ENCODE measurements at places on chromosomes 4 and X.

- no peak for DNase-seq
Observed at GRCh38 chrX:149284616-149285015, 220.5 kb downstream of the IDS start.

- no peak for DNase-seq
Observed at GRCh38 chr4:47692691-47693090, 145.2 kb downstream of the CORIN start.

DNA sequence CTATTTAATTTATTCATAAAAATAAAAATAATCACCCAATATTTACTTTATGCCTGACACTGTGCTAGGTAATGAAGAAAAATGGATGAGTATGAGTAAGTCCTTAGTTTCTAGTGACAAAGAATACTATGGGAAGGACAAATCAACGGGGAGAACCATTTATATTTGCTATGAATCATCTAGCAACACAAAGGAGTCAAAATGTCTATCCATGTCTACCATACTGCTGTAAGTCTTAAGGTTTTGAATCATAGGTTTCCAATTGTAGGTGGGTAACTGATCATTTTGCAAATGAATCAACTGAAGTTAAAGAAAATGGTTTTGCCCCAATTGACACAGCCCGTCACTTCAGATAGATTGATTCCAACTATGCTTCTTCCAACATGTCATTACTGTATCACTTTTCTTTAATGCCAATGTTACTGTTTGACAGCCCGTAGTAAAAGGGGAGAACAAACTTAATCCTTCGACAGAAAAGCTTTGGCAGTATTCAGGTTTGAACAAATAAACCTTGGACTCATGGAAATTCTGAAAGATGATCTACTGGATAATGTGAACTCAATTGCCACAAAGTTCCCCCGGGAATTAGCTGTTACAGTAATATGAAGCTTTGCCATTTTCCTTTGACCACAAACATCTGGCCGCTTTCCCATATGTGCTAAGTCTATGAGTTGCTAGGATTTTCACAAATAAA, 3.2 kb downstream of the TDO2 start:
- DNase-seq = no peak

DNA sequence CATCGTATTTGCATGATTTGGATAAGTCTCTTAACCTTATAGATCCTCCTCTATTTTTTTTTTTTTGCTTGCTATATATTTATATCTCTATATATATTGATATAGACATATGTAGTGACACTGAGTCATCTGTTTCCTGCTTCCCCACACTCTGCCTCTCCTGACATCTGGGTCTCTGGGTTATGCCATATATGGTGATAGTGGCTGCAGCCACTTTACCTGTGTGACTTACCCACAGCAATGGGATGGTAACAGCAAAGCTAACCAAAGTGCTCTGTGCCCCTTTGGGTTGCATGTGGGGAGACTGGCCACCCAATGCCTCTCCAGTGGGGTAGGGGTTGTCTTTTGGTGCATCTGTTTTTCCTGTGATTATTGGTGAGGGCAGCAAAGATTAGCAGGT, 14.5 kb downstream of the CMC4 start:
- no peak for DNase-seq

- DNase-seq = no peak
Observed at GRCh38 chrX:148501386-148502066, 1.1 kb downstream of the AFF2 start.

DNA sequence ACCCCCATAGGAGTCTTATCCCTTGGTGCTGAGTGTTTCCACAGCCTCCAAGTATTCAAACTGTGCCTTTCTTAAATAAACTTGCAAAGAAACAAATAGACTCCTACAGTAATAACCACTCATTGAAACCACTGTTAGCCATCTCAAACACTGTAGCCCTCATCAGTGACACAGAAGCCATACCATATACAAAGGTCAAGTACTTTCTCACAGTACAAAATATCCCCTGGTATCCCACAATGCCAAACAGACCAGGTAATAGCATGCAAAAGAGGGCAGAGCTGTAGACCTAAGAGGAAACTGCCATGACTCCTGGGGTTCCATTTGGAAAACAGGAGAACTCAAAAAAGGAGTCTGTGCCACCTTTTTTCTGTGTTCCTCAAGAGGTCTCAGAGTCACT, 173.8 kb upstream of the PPP1R2C start:
- DNase-seq = no peak

- DNase-seq = no peak
Observed at GRCh38 chr4:94965852-94966251, 208.1 kb downstream of the BMPR1B start.

- DNase-seq = no peak
Observed at GRCh38 chrX:68072041-68072440, 361.3 kb downstream of the OPHN1 start.

DNA sequence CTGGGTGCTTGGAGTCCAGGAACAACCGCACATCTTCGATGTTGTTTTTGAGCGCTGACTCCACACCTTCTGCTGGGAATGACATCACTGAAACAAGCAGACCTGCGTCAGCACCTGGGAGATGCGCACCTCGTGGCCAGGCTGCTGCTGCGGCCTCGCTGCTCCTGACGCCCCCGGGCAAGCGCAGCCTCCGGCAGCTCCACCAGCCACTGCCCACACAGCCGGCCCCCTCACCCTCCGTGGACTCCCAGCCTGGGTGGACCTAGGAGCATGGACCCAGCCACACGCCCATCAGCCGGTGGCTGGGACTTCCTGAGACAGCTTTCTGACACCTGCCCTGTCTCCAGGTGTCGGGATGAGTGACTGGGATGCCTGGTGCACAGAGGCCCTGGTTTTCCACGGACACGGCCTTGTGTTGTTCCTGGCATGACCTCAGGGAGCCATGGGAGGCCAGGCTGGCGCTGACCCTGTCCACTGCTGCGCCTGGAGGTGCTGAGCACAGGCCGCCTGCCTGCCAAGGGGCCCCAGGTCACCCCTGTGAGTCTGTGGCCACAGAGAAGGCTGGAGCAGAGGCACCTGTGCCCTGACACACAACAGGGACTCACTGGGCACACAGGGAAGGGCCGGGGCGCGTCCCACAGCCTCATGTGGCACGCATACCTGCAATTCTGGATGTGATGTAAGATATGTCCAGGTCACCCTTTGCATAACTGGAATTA, 48.6 kb downstream of the GAK start:
- no peak for DNase-seq

- no peak for DNase-seq
Observed at GRCh38 chr4:4618847-4619246, 77.0 kb upstream of the STX18 start.

GRCh38 chrX:139554376-139554775, 23.8 kb downstream of the F9 start:
- no peak for DNase-seq

DNA sequence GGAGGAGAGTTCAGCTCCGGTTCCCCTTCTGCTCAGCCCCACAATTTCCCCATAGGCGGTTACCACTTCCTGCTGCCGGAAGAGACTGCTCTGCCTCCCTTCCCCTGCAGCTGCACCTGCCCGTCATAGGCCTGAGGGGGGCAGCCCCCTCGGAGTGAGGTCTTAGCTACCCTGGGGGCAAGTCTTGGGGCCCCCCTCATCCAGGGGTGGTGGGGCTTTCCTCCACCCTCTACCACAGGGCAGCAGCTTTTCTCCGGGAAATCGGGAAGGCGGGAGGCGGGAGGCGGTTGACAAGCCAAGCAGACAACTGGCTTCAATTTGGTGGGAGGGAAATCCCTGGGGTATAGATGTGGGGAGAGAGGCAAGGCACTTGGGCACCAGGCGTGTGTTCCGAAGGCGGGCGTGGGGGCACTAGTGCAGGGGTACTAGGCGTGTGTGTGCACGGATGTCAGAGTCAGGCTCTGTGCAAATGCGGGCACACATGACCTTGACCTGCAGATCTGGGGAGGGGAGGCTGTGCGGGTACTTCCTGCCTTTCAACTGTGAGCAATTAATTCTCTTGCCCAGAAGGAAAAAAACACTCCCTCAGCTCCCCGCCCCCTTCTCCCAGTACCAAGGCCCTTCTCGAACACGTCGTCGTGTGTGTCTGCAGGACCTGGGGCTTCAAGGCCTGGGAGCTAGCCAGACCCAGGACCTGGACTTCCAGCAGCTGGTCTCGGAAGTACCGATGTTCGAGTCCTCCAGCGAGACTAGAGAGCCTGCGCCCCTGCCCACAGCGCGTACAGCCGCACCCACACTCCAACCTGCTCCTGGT, 1.0 kb upstream of the ARHGAP4 start:
- peak; percentile 86 for DNase-seq

GRCh38 chr4:78584863-78585547, 33.4 kb downstream of the ANXA3 start:
- no peak for DNase-seq

DNA sequence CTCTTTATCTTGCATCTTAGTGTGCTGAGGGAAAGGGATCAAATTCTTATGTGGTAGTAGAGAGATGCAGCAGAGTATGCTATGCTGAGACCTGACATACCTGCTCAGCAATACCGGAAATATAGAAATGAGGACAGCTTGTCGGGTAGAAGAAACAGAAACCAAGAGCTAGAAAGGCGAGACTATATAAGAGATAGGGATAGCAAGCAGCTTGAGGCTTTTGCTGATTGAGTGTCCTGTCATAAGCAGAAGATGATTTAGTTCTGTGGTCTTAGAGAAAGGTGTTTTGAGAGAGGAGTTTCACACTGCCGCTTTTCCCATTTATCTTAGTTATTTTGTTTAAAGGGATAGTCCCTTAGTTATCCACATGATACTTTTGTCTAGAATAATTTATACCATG, 31.7 kb downstream of the USP9X start:
- no peak for DNase-seq

DNA sequence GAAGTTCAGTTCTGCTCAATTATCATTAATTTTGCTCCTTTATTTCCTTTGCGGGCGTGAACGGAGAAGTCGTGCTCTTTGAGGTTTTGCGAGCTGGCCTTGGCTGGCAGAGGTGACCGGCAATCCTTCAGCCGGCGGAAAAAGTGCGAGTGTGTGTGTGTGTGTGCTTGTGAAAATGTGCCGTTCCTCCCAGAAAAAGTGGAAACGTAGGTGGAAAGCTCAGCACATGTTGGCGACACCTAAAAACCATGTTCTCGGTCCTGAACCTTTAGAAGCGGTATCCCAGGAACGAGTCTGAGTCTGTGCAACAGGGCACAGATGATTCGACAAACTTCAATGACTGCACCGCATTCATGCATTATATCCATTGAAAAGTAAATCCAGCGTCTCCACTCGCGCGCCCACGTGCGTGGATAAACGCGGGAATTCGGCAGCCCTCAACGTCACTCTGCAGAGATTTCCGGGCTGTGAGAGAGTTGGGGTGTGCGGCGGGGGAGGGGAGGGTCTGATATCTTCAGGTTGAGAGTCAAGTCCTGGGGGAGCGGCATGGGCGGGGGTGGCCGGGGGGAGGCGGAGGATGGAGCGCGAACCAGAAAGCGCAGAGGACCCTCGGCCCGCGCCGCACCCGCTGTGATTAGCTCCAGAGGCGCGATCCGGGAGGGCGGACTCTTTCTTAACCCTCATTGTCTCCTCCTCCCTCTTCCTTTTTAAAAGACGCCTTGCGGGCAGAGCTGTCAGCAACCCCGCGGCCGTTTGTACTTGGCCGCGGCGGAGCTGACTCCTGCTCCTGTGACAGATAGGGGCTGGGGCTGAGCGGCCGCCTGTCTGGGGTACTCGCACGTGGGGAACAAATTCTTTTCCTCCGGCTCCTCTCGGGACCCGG, at the start of gene SHISA3:
Gene SHISA3, plus strand, starts transcription at position 737 of the 883 bp plus-strand sequence. CDS start 569 bp downstream, outside the sequence.
- no peak for DNase-seq

DNA sequence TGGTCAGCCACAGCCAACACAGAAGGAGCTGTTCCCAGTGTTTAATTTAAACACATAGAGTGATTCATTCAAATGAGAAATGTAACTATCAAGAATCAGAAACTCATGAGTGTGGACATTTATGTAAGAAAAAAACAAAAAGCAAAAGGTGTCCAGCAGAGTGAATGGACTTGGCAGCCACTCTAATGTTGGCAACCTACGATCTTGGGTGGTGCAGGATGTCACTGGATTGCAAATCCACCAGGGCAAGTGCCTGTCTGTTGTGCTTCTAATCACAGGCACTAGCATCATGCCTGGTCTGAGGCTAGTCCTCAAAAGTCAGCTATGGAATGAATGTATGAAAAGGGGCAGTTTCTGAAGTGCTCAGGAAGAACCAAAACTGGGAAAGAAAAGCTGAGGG, 277.7 kb upstream of the CLNK start:
- DNase-seq = no peak

DNA sequence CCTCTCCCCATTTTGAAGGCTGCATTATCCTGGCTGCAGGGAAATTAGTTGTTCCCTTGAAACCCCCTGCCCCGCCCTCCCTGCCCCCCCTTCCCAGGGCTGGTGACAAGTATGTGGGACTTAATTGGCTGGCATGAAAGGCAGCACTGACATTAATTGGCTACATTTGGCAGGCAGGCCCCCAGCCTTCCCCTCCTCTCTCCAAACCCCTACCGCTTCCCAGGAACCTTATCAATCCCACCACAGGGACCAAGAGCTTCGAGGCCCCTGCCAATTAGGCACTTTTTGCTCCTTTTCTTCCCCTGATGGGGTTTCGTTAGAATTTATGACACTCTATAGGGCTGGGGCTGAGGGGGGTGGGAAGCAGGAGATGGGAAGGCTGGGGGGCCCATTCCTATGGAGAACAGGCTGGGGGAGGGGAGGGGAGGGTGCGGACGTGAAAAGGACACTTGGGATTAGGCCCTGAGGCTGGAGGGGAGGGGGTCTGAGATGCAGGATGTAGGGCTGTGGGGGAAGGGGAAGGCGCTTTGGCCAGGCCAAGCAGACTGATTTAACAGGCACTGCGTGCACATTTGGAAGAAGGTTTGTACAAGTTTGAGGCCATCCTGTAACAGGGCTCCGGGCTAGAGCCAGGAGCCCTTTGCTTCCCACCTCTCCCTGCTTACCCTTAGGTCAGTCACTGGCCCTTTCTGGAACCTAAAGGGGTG, 52.2 kb downstream of the EFNB1 start:
- no peak for DNase-seq

GRCh38 chrX:154696676-154697045, 43.3 kb upstream of the CTAG2 start:
- no peak for DNase-seq

DNA sequence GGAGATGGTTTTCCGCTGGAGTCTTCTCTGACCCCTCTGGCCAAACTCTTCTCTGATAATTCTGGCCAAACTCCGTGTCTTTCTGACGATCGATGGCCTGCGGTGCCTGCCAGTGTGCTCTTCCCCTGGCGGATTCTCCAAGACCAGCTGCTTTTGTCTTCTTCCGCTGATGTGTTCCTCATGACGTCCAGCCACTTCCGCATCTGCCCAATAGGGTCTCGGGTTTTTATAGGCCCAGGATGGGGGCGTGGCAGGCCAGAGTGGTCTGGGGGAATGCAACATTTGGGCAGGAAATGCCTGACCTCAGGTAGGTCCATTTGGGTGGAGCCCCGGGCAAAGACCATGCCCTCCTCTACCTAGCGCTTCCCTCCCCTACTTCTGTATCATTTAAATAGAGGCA, 1542.1 kb downstream of the STIM2 start:
- no peak for DNase-seq

DNA sequence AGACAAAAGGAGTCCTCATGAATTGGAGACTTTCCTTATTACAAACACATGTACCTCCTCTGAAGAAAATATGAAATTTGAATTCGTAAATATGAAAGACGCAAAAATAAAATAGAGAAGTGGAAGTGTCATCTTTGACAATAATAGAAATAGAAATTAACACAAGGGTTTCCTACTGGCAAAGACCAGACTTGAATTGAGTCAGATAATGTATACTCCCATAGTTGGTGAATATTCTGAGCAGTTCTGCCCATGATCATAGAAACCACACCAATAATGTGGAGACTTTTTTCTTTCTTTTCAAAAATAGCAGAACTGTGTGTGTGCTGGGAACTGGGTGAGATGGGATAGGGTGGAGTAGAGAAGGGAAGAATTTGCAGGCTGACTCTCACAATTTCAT, 277.7 kb upstream of the TET2 start:
- no peak for DNase-seq

- no peak for DNase-seq
Observed at GRCh38 chr4:17736484-17736883, 44.9 kb downstream of the FAM184B start.

All from CD4-positive, alpha-beta T cell treated with Interferon alpha-2 for 1 hour (primary cell).